ENCODE measurements at places on chromosomes 5 and 9. TPM values are rescaled to one million over a fixed set of nuclear protein-coding genes. Genes with fewer than 3 reads are reported as not detected.

- no peak for DNase-seq
Measured at GRCh38 chr5:137304226-137304874, 194.8 kb downstream of the SPOCK1 start.

RIMOC1 gene
- 11.4 TPM for total RNA-seq

SEMA4D gene
- 4.9 TPM for total RNA-seq

DNA sequence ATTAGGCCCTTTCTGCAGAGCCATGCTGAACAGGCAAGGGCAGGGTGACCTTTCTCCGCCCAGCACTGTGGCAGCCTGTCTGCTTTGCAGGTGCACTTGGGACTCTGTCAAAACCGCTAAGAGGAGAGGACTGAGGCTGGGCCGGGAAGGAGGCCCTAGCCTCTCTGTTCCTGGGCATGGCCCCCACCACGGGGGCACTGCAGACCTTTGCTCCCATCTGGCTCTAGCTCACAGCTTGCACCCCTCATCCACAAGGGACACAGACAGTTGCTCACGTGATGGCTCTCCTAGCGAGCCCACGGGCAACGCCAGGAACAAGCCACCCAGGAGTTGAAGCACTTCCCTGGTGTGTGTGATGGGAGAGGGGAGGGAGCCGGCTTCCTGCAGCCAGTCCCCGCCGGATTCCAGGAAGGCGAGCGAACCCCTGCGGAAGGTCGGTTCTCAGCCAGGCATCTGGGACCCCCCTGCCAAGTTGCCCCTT lies 43.0 kb upstream of the FCN1 start:
- no peak for DNase-seq

- no peak for DNase-seq
Measured at GRCh38 chr5:54001976-54002775, 308.2 kb downstream of the ARL15 start.

LHX3 gene
- not detected for total RNA-seq

All from dermis microvascular lymphatic vessel endothelial cell (primary cell).